ENCODE measurements at places on chromosomes 1 and 21. TPM values are rescaled to one million over a fixed set of nuclear protein-coding genes. Genes with fewer than 3 reads are reported as not detected.

DNA sequence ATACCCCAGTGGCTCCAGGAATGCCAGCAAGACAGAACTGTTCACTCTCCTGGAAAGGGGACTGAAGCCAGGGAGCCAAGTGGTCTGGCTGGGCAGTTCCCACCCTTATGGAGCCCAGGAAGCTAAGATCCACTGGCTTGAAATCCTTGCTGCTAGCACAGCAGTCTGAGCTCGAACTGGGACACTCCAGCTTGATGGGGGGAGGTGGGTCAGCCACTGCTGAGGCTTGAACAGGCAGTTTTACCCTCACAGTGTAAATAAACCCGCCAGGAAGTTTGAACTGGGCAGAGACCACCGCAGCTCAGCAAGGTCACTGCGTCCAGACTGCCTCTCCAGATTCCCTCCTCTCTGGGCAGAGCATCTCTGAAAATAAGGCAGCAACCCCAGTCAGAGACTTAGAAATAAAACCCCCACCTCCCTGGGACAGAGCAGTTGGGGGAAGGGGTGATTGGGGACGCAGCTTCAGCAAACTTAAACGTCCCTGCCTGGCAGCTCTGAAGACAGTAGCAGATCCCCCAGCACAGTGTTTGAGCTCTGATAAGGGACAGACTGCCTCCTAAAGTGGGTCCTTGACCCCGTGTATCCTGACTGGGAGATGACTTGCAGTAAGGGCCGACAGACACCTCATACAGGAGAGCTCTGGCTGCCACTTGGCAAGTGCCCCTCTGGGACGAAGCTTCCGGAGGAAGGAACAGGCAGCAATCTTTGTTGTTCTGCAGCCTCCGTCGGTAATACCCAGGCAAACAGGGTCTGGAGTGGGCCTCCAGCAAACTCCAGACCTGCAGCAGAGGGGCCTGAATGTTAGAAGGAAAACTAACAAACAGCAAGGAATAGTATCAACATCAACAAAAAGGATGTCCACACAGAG, 568.4 kb downstream of the PLA2G4A start:
- no peak for DNase-seq

- no peak for DNase-seq
These were observed 443.0 kb downstream of the PTPRU start for GRCh38 chr1:29679316-29679715.

- no peak for DNase-seq
These were observed 9.3 kb downstream of the MIER1 start for GRCh38 chr1:66933887-66934700.

- no peak for DNase-seq
These were observed 309.9 kb upstream of the PRMT6 start for GRCh38 chr1:106746448-106747085.

GRCh38 chr1:220300442-220301121, 28.3 kb upstream of the RAB3GAP2 start:
- DNase-seq: no peak

DNA sequence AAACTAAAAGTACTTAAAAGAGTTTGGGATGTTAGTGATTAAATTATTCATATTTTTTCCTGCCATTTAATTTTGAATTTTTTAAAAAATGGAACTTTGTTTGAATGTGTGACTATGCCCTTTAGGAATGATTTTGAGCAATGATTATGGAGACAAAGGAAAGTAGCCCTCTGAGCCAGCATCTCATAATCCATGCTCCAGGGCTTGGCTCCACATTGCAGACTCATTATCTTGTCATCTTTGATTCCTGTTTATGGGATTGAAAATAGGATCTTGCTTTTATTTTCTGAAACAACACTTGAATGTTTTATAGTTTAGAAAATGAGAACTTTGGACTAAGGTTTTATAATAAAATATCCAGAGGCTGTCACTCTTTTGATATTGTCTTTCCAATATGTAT, 14.5 kb downstream of the AXDND1 start:
- no peak for DNase-seq

Gene ARHGEF16
- total RNA-seq: 0.46 TPM

Gene CD34
- 0.07 TPM for total RNA-seq
